GM23248 (cell line): ENCODE measurements at places on chromosomes 2 and 18.

GRCh38 chr18:13186687-13187086, 31.9 kb upstream of the LDLRAD4 start:
- DNase-seq, result no peak

GRCh38 chr2:105396254-105397024, 2.4 kb downstream of the FHL2 start:
- peak; percentile 100 for DNase-seq

DNA sequence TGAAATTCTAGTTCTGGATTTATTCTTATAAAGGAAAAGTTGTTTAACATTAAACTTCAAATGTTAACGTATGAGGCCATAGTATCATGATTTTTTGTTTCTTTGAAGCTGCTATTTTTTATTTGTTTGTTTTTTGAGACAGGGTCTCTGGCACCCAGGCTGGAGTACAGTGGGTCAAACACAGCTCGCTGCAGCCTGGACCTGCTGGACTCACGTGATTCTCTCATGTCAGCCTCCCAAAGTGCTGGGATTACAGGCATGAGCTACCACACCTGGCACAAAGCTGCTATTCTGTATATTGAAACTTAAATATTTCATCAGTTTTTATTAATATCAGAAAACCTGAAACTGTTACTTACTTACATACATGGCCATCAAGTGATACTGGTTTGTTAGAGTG, 89.5 kb upstream of the RPRM start:
- no peak for DNase-seq

DNA sequence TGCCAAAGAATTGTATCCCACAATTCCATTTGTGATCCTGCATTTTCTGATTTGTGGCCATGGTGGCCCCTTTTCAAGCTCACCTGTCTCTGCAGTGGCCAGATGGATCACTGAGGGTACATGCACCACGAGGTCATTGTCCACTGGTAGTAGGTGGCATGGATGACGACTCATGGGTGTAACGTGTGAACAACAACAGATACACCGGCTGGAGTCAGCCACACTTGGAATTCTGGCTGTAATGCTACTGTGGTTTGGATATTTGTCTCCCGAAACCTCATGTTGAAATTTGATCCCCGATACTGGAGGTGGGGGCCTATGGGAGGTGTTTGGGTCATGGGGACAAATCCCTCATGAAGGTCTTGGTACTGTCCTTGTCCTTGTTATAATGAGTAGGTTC, 102.2 kb upstream of the TAF1B start:
- DNase-seq, result peak; percentile 19

DNA sequence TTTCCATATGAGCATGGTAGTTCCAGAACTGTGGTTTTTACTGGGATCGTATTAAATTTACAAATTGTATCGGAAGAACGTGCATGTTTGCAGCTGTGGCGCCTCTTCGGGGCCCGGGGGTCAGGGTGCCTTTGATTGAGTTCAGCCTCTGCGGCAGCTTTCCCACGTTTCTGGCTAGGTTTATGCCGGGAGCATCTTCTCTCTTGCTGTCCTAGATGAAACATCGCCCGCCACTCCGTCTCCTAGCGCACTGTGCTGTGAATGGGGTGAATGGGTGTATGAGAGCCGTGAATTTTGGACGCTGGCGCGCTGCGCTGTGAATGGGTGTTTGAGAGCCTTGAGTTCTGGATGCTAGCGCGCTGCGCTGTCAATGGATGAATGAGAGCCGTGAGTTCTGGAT, 12.3 kb downstream of the PDCD1 start:
- DNase-seq, result no peak

DNA sequence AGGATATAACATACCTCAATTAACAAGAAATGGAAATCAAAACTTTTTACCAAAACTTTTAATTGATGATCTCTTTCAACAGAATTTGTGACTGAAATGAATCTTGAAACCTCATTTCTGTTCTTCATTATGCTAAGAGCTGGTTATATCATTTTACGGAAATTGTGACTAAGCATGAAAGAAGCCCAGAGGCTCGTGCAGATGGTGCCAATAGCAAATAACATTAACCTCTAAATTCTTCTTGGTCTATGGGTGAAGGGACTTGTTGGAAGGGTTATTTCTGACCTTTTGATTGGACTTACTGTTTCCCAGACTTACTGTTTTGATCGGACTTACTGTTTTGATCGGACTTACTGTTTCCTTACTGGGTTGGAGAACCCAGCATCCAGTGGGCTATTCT, 435.6 kb downstream of the TDRD15 start:
- DNase-seq, result no peak

DNA sequence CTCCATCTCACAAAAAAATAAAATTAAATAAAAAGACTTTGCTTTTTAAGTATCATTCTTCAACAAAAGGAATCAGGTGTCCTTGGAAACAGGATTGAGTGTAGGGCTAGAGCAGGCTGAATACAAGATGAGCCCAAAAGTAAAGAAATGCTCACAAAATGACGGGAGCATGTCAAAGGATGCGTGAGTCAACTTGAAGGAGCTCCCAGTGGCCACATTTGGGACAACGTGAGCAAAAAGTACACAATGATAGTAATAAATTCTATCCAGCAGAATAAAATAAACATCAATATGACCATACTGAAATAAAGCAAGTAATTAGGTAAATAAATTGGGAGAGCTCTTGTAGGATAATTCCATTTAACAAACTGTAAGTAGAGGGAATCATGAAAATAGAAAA, 220.7 kb downstream of the PHLPP1 start:
- DNase-seq, result peak; percentile 4

GRCh38 chr2:172358691-172359556, 68.5 kb upstream of the ITGA6 start:
- DNase-seq, result peak; percentile 31

DNA sequence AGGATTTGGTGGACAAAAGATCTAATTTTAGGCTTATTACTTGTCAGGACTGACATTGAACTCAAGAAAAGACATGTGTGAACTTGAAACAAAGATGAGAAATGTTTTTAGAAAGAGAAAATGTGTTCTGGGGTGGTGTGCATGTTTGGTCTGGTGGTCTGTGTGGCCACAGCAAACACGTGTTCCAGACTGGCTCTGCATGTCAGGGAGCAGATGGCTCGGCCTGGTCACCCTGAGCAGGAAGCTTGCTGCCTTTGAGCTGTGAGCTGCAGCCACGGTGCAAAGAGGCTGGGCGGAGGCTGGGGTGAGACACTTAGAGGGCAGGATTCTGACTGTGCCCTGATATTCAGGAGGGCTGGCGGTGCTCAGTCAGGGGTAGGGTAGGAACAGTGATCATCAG, 186.1 kb downstream of the CTIF start:
- DNase-seq, result no peak

- DNase-seq, result peak; percentile 11
Observed at GRCh38 chr2:167510071-167510759, 621.9 kb downstream of the XIRP2 start.

DNA sequence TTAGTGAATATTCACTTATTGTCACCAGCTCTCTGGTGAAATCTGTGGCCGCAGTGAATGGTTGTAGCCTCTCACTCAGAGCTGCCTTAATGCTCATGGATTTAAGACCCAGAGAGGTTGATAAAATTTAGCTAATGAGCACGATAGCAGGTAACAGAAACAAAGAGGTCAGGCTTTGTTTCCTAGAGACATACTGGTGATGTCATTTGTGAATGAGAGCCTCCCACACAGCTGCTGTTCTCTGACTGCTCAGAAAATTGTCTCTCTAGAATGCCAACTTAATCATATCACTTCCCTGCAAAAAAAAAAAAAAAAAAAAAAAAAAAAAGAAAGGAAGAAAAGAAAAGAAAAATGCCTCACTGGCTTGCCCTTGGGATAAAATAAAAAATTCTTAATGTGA, 411.7 kb upstream of the MYT1L start:
- peak; percentile 10 for DNase-seq

DNA sequence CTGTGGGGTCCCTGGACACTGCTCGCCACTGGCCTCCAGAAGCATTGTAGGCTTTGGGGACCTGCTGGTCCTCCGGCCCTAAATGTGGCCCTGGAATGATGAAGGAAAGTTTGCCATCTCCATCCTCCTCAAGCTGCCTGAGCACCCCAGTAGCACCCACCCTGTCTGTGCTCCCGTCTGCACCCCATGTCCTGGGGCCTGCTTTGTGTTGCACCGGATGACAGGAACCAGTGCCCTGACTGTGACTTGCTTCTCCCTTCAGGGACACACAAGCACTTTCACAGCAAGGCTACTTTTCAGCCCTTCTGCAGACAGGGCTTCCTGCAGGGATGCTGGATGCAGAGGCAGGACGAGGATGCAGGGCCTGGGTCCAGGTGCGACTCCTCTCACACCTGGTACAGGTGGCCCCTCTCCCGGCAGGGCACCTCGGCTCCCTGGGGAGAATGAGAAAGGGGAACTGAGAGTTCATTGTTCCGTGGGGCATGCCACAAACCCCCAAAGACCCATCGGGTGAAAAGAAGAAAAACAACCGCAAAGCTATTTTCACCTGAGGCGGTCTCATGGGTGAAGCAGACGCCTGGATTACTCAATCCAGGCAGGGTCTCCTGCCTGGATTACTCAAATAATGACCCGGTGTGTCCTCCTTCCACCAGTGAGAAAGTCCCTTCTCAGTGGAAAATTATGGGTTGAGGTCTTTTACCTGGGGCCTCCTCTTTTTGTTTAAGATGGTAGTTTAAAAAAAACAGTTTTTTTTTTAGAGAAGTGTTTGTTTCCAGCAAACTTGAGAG, 74.9 kb downstream of the LONRF2 start:
- DNase-seq, result no peak

GRCh38 chr18:79870301-79871025, 72.7 kb downstream of the KCNG2 start:
- DNase-seq, result no peak

DNA sequence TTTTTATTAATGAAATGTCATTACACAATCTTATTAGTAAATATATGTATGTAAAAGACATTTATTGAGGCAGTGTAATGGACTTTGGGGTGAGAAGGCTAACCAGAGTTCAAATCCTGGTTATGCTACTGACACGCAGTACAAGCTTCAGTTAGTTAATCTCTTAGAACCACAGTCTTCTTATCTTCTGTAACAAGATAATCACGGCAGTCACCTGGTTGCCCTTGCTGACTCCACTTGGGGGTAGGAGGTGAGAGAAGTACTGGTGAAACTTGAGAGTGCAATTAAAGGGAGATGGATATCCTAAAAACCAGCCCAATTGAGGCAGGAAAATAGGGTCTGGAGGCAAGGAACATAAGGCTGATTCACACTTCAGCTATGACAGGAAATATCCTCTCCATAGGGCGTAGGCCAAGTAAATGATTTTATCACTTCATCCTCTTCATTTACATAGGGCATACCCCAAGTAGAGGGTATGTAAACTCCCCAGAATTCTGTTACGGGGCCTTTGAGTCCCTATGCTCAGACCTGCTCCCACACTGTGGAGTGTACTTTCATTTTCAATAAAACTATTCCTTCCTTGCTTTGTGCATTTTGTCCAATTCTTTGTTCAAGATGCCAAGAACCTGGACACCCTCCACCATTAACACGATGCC, 21.3 kb downstream of the SKA1 start:
- no peak for DNase-seq

GRCh38 chr2:168698969-168699368, 103.5 kb upstream of the NOSTRIN start:
- DNase-seq, result no peak

GRCh38 chr2:179037807-179038206, 12.1 kb downstream of the CCDC141 start:
- DNase-seq, result no peak

DNA sequence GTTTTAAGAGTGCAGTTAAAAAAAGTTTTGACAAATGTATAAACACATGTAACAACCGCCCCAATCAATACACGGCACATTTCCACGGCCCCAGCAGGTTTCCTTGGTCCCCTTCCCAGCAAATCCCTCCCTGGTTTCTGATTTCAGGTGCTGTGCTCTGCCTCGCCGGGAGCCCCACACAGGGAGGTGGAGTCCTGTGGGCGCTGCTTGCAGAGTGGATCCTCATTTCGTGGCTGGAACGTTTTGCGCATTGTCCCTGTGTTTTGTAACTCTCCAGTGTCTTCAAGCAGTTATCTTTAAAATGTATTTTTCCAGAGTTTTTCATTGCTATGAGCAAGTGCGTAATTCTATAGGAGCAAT, 124.8 kb downstream of the GALR1 start:
- DNase-seq, result no peak

DNA sequence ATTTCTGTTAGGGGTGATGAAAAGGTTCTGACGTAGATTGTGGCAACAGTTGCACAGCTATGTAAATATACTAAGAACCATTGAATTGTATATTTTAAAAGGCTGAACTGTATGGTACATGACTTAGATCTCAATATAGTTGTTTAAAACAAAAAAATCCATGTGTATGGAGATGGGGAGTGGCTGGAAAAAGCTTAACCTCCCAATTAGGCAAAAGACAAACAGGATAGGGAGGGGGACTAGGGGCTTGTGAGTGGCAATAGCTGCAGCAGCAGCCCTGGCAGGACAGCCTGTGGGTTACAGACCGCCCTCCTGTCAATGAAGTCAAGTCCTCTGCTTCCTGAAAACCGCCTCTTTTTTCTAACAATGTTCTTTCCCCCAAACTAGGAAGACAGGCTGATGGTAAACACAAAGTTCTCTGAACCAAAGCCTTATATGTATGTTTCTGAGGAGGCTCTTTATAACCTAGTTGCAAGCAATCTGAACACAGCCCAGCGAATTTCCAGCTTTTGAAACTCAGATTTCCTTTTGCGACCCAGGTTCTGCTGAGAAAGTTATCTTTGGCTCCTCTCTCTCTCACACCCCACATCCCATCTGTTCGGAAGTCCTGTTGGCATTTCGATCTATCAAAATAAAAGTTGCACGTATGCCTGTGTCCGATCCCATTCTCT, 10.3 kb downstream of the ATP8B1 start:
- DNase-seq, result peak; percentile 27

- peak; percentile 73 for DNase-seq
Observed at GRCh38 chr2:133378928-133379549, 189.2 kb downstream of the NCKAP5 start.

DNA sequence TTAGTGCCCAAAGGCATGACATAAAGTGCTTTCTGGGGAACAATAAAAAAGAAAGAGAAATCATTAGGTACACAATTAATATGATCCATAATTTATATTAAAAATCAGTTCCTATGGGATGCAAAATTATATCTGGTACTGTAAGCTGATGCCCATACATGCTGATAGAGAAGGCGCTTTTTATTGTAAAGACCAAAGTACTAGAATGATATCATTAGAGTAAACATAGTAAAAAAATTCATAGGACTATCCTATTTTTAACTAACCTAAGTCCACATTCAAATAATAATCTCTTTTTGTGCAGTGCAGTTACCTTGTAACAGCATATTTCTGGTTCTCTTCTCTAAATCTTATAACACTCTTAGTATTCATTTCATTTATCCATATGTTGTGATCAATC, 252.2 kb downstream of the ASXL3 start:
- no peak for DNase-seq

DNA sequence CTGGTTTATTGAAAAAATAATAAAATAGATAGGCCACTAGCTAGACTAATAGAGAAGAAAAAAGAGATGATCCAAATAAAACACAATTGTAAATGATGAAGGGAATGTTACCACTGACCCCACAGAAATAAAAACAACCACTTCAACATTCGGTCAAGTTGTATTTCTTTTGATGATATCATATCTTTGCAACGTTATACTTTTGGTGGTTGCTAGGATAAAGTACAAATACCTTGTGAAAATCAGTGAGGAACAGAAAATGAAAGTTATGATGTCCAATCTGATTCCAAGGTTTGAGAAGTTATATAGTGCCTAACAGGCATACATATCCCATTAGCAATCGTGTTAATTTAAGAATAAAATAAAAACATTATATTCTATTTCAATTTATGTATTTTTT, 6.6 kb upstream of the ASNSD1 start:
- DNase-seq, result no peak

GRCh38 chr2:60583604-60584003, 30.1 kb upstream of the BCL11A start:
- no peak for DNase-seq

GRCh38 chr2:48482769-48483168, 47.2 kb upstream of the STON1 start:
- no peak for DNase-seq
